ENCODE measurements at places on chromosomes 5 and 9.

DNA sequence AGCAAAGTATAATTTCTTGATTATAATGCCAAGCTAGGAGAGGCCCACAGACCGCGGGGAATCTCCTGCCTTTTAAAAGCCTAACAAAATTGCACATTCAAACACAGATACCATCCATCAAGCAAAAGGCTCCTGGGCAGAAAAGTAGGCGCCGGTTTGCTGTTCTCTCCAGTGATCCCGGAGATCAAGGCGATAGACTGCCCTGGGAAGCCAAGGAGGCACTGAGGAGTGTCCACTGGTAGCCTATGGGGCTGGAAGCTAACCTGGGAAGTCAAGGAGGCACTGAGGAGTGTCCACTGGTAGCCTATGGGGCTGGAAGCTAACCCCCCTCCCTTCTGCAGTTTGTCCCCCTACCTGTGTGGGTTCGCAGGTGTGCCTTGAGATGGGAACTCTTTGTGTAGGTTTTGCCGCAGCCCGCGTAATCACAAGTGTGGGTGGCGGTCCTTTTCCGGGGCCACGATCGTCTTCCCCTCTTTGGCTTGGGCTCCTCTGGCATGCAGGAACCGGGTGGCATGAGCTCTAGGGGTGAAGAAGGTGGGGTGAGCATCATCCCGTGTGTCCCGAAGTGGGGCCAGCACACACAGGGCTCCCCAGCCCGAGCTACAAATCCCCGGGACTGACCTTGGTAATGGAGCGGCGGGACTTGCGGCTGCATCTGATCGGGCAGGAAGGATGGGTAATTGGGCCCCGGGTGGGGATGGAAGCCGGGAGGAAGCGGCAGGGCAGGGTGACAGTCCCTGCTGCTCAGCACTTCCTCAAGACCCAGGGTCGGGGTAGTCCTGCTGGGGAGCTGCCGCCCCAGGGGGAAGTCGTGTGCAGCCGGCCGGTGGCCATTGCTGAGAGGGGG lies 2.7 kb downstream of the KLF4 start:
- DNase-seq = no peak

GRCh38 chr5:100647461-100648230 lies 112.5 kb downstream of the FAM174A start:
- no peak for DNase-seq

GRCh38 chr5:68440245-68440644 lies 224.7 kb downstream of the PIK3R1 start:
- DNase-seq = no peak

DNA sequence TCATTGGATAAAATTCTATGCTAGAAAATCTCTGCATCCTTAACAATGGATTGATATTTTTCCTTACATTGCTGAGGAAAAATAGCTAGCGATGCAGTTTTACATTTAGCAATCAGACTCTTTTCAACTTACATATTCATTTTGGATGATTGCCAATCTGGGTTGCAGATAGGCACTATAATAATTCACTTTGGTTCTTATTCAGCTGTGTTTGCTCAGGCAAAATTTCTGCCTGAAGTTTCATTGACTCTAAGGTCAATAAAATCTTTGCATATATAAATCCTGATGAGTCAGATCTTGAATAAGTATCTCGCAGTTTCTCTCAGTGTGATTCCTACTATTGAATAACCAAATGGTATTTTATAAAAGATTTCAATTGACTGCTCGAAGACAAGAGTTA lies 1105.8 kb downstream of the CDH18 start:
- DNase-seq = no peak

- DNase-seq = no peak
Observed at GRCh38 chr9:7089406-7090193, 331.8 kb downstream of the KDM4C start.

DNA sequence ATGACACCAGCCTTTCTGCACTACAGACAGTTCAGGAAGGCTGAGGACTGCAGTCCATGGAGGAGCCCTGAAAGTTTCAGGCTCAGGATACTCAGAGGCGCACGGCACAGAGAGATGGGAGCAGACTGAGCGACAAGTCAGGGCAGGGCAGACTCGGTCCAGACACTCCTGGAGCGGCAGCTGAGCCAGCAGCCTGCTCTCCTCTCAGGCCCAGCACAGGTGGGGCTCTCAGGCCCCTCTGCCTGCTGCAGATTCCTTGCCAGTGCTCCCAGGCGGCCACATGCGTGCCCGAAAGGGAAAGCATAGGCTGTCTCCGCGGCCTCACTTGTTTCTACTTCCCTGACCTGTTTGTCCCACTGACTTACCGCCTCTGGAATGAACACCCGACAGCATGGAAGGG lies 228.3 kb downstream of the IRX2 start:
- no peak for DNase-seq

GRCh38 chr9:20981486-20981885 lies 50.0 kb downstream of the HACD4 start:
- DNase-seq = peak; percentile 43

GRCh38 chr5:107295914-107296313 lies 374.8 kb downstream of the EFNA5 start:
- DNase-seq = no peak

GRCh38 chr5:87020099-87020934 lies 247.4 kb upstream of the RASA1 start:
- DNase-seq = no peak

DNA sequence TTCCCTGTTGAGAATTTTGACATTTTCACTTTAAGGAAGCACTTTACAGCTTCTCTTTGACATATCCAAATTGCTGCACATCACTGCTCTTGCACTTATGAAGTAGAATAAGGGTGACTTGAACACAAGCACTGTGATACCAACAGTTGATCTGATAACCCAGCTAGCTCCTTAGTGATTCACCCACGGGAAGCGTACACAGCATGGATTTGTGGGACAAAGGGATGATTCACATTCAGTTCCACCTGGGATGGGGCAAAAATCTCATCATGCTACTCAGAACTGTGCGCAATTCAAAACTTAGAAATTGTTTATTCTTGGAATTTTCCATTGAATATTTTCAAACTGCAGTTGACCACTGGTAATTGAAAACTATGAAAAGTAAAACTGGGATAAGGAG lies 1565.5 kb upstream of the CDH9 start:
- DNase-seq = no peak

DNA sequence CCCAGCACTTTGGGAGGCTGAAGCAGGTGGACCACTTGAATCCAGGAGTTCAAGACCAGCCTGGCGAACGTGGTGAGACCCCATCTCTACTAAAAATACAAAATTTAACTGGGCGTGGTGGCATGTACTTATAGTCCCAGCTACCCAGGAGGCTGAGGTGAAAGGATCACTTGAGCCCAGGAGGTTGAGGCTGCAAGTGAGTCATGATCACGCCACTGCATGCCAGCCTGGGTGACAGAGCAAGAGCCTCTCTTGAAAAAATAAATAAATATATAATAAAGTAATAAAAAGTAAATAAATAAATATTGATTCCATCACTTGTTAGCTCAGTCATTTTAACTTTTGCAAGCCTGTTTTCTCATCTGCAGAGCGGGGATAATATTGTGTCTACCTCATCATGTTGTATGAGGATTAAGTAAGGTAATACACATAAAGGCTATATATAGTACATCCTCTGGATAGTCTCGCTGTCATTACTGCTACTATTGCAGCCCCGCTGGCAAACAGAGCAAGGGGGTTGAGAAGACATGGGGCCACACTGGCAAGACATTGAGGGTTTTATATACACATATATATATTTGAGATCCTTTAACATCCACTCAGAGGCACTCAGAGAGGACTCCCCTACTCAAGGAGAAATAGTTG lies 210.9 kb downstream of the C9orf152 start:
- no peak for DNase-seq

DNA sequence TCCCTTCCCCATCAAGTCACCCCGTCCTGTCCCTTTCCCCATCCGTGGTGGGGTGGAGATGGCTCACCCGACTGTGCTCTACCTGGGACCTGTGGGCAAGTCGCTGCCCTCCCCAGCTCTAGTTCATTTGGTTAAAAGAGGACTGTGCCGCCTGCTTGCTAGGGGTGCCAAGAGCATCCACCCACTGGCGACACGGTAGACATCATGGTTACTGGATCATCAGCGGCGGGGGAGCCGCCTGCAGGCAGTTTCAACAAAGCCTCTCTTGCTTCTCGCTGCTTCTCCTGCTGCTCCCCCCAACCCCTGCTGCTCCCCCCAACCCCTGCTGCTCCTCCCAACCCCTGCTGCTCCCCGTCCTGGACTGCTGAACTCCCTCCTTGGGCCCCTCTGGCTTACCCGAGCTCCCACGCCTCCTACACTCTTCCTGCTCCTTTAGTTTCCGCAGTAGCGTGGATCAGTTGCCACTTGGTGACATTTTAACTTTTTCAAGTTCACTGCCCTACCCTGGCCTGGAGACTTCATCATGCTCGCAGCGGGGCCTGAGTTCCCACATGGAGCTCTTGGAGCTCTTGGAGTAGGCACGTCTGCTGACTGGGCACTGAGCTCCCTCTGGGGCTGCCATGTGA lies 22.0 kb upstream of the SCGB3A1 start:
- DNase-seq = no peak

DNA sequence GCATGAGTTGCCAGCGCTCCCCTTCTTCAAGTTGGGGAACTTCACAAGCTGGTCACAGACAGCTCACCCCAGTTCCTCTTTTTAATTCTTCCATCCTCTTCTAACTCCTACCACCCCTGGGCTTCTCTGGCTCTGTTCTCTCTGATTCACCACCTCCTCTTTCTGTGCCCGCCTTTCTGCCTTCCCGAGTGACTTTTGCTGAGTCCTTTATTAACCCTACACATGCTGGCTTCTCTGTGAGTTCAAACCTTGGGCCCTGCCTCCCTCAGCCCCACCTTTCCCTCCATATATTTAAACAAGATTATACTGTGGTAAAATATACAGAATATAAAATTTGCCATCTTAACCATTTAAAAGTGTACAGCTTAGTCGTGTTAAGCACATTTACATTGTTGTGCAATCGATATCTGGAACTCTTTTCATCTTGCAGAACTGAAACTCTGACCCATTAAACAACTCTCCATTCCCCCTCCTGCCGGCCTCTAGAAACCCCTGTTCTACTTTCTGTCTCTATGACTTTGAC lies 32.0 kb downstream of the SLC46A2 start:
- DNase-seq = no peak

DNA sequence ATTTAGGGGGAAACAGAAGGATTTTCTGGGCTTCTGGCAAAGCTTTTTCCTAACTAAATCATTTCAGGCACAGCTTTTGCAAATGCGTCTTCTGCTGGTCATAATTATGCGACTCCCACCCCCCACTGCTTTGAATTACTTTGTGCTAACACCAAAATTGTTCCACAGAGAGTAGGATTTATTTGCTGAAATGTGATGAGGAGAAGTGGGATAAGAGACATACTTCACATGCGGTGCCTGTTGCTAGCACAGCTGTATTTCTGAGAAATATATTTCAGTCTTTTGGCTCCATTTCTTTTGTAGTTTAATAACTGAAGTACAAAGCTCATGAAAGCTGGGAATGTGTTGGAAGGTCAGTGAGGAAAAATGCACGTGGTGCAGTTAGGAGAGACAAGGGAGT lies 83.2 kb upstream of the TAS2R1 start:
- no peak for DNase-seq

- no peak for DNase-seq
Observed at GRCh38 chr9:118686959-118687358, 682.3 kb downstream of the BRINP1 start.

DNA sequence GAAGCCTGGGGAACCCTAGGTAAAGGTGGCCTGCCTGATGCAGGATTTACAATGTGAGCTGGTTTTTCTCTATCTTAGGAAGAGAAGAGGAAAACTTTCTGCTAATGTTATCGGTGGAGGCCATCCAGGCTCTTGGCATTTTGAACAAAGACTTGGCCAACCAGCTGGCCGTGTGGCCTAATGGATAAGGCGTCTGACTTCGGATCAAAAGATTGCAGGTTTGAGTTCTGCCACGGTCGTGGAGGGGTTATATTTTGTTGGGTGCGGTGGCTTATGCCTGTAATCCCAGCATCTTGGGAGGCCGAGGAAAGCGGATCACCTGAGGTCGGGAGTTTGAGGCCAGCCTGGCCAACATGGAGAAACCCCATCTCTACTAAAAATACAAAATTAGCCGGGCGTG lies 9.6 kb downstream of the C9orf152 start:
- no peak for DNase-seq

DNA sequence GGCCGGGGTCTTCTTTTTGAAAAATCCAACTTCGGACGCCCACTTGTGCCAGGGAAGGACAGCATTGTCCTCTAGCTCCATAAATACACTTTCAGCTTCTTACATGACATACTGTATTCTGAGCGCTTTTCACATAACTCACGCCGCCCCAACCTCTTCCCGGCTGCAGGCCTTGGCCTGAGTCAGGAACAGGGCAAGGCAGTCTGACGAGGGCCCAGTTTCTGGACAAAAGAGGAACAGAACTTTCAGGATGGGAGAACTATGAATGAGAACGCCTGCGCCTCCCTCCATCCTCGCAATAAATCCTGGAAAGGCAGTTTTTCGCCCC lies 650 bp downstream of the DCTN4 start:
- DNase-seq = no peak

GRCh38 chr9:98438666-98439065 lies 183.2 kb upstream of the TBC1D2 start:
- DNase-seq = no peak

GRCh38 chr5:179148703-179149170 lies 88.6 kb downstream of the ZNF354C start:
- no peak for DNase-seq

DNA sequence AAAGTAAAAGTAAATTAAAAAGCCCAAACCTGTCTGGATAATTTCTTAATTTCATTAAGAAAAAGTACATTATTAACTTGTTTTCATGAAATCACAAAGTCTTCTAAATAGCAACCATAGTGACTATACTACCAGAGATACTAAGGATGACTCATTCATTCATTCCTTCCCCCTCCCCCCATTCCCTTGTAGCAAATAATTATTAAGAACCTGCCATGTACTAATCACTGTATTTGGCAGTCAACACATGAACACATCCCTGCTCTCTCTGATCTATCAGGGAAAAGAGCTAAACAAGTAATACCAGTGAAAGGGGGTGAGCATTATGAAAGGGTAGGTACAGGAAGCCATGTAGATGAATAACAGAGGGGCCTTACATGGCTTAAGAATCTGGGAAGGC lies 203.9 kb downstream of the CWC27 start:
- no peak for DNase-seq

GRCh38 chr9:28166179-28166578 lies 592.9 kb upstream of the C9orf72 start:
- DNase-seq = no peak

DNA sequence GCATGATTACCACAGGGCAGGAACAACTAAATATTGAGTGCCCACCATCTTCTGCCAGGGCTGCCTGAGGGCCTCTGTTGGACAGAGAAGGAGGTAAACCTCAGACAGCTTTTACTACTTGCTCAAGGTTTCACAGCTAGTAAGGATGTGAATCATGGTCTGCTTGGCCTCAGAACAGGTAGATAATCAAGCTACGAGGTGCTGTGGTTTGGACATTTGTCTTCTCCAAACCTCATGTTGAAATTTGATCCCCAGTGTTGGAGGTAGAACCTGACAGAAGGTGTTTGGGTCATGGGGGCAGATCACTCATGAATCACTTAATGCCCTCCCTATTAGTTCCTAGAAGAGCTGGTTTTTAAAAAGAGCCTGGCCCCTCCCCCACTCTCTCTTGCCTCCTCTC lies 541.2 kb upstream of the TRPC7 start:
- DNase-seq = no peak

- no peak for DNase-seq
Observed at GRCh38 chr9:13175732-13176131, 103.8 kb downstream of the MPDZ start.

GRCh38 chr5:113218200-113218599 lies 216.6 kb downstream of the TSSK1B start:
- no peak for DNase-seq

Measured in smooth muscle cell of the brain vasculature (primary cell).